ENCODE measurements at places on chromosomes 16 and 17. TPM values are rescaled to one million over a fixed set of nuclear protein-coding genes. Genes with fewer than 3 reads are reported as not detected.

GRCh38 chr17:70276906-70277305 lies 107.6 kb downstream of the KCNJ2 start:
- DNase-seq = no peak
- H3K4me1 ChIP-seq = no peaks in the 10 kb centered on the region
- no peak overlapping the region for H3K4me3 ChIP-seq
- no peaks in the 10 kb centered on the region for H3K27me3 ChIP-seq

DNA sequence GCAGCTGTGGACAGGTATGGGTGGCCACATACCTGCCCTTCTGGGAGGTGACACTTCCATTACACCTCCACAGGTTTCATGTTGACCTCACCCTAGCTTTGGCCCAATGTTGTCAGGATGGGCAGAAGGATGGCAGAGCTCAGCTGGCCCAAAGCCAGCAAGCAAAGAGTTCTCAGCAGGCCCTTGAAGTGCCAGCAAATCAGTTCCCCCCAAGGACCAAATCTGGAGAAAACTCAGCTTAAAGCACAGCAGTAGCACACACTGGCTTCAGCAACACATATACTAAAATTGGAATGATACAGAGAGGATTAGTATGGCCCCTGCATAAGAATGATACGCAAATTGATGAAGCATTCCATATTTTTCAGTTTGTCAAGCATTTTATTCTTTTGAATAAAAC lies 13.4 kb downstream of the ARL4D start:
- H3K4me1 ChIP-seq = peaks cover 9% of the 10 kb centered on the region
- DNase-seq = no peak
- H3K27me3 ChIP-seq = no peaks in the 10 kb centered on the region
- no peaks in the 10 kb centered on the region for H3K36me3 ChIP-seq

- peaks cover 10% of the 10 kb centered on the region for H3K4me1 ChIP-seq
- no peak overlapping the region for H3K4me3 ChIP-seq
- H3K36me3 ChIP-seq = no peaks in the 10 kb centered on the region
- H3K27me3 ChIP-seq = no peaks in the 10 kb centered on the region
- H3K27ac ChIP-seq = no peak overlapping the region
Measured at GRCh38 chr17:82636626-82637598, 11.3 kb downstream of the WDR45B start.

DNA sequence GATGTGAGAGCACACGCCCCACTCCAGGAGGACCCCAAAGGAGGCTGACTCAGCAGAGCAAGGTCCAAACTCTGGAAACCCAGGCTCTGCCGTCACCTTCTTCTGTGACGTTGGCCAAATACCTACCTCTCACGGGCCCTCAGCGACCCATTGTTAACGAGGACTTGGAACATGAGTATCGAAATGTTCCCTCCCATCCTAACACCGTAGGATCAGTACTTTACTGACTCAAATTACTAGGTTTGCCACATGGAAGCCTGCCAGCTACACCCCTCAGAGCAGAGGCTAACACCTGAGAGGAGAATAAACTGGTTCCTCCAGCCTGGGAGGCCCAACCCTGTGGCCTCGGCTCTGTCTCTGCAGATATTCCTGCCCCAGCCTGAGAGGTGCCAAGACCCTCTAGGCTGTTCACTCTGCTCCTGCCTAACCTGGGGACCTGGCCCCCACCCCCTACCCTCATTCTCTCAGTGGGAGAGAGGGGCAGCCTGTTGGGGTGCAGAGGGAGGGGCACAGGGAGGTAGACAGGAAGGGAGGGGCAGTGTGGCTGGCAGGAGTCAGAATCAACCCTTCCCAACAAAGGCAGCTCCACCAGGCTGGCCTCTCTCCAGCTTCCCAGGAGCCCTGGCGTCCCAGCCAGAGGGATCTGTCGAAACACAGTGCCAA lies 4.4 kb downstream of the PITPNM3 start:
- DNase-seq = no peak
- no peak overlapping the region for H3K4me3 ChIP-seq
- H3K36me3 ChIP-seq = no peaks in the 10 kb centered on the region
- no peak overlapping the region for H3K27ac ChIP-seq
- H3K4me1 ChIP-seq = peaks cover 12% of the 10 kb centered on the region

DNA sequence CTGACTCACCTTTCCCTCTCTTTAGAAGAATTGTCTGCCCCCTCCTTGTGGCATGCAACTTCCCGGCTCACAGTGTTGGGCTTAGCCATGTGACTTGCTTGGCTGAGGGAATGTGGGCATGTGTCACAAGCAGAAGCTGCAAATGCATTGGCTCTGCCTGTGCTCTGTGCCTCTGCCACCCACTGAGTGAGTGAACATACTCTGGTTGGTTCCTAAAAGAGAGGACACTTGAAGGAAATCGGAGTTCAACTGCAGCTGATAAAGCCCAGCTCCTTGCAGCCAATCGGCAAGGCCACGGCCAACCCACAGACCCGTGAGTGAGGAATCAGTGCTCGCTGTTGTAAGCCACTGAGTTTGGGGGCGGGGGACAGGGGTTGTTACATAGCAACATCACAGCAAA lies 10.9 kb upstream of the GINS2 start:
- no peaks in the 10 kb centered on the region for H3K27me3 ChIP-seq
- H3K4me1 ChIP-seq = no peaks in the 10 kb centered on the region
- no peak for DNase-seq
- H3K27ac ChIP-seq = no peak overlapping the region

DNA sequence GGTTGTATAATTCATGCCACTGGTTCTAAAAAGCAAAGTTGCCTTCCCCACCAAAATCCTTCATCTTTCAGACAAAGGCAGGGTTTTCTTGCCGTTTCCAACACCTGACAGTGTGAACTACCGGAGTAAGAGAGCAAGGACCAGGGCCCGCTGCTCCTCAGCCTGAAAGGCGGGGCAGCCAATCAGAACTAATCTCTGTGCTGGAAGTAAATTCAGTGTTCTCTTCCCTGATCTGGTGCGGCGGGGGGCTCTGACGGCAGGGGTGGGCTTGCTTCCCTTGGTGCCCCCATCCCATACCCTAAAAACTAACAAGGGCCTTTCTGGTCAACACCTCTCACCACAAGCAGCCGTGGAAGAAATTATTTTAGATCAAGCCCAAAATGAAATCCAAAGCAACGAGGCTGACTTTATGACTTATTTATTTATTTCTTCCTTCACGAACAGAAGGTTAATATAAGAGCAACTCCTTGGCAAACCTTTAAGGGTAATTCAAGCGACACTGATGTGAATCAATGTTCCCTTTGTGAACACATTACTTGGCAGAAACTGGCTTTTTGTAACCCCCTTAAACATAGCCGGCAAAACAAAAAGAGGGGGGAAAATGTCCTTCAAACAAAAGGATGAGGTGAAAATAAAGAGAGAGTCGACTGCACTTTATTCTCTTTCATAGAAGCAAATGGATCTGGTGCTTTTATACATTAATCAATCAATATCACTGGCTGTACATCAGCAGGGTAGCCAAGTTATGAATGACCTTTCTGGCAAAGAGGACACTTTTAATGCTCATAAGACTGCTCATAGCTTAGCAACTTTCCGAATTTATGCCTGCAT lies 189.9 kb downstream of the ZFHX3 start:
- no peak overlapping the region for H3K4me3 ChIP-seq
- peak overlapping the region; percentile 8 for H3K27ac ChIP-seq
- H3K27me3 ChIP-seq = no peaks in the 10 kb centered on the region
- H3K4me1 ChIP-seq = no peaks in the 10 kb centered on the region
- no peak for DNase-seq

- H3K27ac ChIP-seq = no peak overlapping the region
- peaks cover 10% of the 10 kb centered on the region for H3K4me1 ChIP-seq
- no peaks in the 10 kb centered on the region for H3K27me3 ChIP-seq
- no peak overlapping the region for H3K4me3 ChIP-seq
- H3K36me3 ChIP-seq = no peaks in the 10 kb centered on the region
Measured at GRCh38 chr16:20743591-20743990, 2.0 kb upstream of the THUMPD1 start.

DNA sequence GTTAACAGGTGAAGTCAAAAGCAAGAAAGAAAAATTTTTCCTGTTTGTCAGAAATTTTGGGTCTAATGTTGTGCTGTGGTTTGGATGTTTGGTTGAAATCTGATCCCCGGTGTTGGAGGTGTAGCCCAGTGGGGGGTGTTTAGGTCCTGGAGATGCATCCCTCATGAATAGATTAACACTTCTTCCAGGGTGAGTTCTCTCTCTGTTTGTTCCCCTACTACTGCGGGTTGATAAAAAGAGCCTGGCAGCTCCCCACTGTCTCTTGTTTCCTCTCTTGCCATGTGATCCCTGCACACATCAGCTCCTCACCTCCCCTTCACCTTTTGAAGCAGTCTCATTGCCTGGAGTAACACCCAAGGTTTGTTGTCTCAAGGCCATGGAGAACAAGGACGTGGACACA lies 14.6 kb upstream of the CDH8 start:
- no peak overlapping the region for H3K4me3 ChIP-seq
- no peaks in the 10 kb centered on the region for H3K27me3 ChIP-seq
- H3K4me1 ChIP-seq = no peaks in the 10 kb centered on the region
- DNase-seq = no peak

GRCh38 chr16:73764321-73764720 lies 532.3 kb upstream of the PSMD7 start:
- H3K27me3 ChIP-seq = no peaks in the 10 kb centered on the region
- H3K36me3 ChIP-seq = no peaks in the 10 kb centered on the region
- DNase-seq = no peak

DNA sequence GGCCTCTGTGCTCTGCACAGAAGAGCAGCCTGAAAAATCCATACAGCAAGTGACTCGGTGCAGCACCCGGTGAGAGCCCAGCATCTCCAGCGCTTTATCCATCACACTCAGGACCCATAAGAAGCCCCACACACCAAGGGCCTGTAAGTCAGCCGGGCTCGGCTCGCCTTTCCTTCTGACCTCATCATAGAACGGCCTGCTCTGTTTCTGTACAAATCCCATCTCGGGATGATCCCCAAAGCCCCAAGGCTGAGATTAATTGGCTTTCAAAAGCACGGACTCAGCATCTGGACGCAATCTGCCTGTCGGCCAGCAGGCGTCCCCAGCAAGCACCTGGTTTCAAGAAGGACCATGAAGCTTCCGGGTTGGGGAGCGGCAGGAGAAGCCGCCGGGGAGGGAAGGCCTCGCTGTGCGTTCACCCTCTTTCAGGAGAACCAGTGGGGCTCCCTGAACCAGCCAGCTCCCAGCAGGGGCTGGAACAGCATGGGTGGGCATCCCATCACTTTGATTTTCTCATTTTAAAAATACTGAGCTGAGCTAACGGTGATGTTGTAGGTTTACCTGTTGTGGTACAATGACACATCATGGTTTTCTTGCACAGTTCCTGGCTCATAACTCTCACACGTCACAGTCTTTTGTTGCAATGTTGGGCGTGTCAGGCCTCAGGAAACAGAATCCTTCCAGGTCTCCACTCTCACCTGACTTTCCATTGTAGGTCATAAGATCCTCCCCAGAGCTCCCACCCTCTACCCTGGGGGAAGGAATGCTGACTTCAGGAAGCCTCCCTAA lies 6.7 kb downstream of the CCDC57 start:
- H3K27ac ChIP-seq = peak overlapping the region; percentile 69
- no peaks in the 10 kb centered on the region for H3K36me3 ChIP-seq
- H3K27me3 ChIP-seq = no peaks in the 10 kb centered on the region
- H3K4me3 ChIP-seq = no peak overlapping the region

The KRTAP4-6 gene
- total RNA-seq = not detected

The ABCA8 gene
- 188 TPM for total RNA-seq

The C16orf87 gene
- 45.4 TPM for total RNA-seq

Data from testis (tissue), 5 donors.